AG04450 (cell line): ENCODE measurements at places on chromosomes 1 and 21. TPM values are rescaled to one million over a fixed set of nuclear protein-coding genes. Genes with fewer than 3 reads are reported as not detected.
A peak's percentile ranks its signal among the peaks of the same experiment; 100 is the strongest.

GRCh38 chr1:215005656-215006345 is 76.7 kb upstream of the KCNK2 start:
- no peak for DNase-seq

- no peak for DNase-seq
These were observed 156.2 kb upstream of the SPAG17 start for GRCh38 chr1:118340928-118341910.

DNA sequence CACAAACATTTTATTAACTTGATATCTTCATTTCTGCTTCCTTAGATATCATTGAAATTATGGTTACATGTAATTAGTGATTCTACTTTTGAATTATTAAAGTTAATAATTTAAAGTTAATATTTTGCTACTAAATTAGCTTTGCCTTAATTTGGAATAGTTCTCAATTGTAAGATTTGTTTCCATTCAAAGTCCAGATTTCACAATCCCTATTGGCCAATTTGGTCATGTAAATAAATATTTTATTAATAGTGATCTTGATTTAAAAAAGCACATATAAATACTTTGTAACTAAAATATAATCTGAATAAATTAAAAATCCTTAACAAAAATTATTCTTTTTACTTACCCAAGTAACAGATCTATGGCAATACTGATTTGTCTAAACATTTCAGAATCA is 1558.6 kb downstream of the NCAM2 start:
- DNase-seq, result no peak

DNA sequence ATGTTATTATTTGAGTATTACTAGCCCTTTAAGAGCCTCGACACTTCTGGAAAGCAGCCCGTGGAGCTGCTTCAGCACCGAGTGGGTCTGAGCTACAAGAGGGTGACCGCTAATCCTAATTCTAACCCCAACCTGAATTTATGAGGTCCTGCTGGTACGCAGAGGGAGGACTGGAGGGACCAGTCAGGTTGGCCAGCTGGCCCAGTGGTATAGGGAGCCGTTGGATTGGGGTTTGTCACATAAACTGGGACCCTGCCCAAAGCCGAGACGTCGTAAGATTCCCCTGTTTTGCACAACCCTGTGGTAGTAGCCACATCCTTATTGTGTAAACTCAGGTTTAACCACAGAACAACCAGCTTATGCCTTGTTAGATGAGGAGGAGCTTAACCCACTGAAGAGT is 60.8 kb upstream of the F3 start:
- DNase-seq, result no peak

DNA sequence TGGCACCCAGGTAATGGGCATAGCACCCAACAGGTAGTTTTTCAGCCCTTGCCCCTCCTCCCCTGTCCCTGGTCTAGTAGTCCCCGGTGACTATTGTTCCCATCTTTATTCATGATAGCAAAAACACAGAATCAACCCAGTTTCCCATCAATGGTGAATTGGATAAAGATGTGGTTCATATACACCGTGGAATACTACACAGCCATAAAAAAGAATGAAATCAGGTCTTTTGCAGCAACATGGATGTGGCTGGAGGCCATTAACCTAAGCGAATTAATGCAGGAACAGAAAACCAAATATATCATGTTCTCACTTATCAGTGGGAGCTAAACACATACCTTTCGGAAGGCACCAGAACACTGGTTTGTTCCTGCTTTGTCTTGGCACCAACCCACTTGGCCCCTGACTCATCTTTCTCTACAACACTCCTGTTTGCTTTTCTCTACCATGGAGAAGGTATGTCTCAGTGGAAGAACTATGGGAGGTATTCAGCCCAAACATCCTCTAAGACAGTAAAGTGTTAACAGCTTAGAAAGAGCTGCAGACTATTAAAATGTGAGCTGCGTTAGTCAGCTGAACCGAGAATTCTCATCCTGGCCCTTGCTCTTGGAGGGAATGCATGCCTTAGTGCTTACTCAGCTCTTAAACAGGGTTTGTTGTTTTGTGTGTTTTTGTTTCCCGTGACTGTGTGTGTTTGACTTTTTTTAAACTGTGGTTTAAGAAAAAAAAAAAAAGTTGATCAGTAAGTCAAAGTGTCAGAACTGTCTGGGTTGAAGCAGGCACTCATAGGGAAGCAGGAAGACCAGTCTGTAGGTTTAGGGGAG is 203.0 kb downstream of the TOMM20 start:
- DNase-seq, result peak; percentile 97

- DNase-seq, result no peak
These were observed 104.9 kb downstream of the EPHB2 start for GRCh38 chr1:22815421-22816066.

GRCh38 chr1:162384601-162385279 is 3.2 kb downstream of the C1orf226 start:
- no peak for DNase-seq

DNA sequence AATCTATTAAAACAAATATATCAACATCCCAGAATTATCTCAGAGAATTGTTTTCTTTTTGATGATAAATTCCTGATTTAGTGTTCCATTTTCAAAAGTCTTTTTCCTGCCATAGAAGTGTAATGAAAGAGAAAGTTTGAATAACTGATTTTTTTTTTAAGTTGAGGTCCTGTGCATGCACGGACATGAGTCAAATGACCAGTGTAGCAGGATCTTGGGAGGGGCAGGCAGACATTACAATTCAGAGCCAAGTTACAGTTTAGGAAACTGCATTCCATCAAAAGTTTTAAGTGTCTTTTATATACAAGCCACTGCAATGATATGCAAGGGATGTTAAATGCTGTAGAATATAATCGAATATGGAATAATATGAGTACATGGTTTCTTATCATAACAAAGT is 227.5 kb downstream of the HMCN1 start:
- no peak for DNase-seq

- DNase-seq, result peak; percentile 74
These were observed 361.1 kb downstream of the TGFB2 start for GRCh38 chr1:218705911-218706893.

DNA sequence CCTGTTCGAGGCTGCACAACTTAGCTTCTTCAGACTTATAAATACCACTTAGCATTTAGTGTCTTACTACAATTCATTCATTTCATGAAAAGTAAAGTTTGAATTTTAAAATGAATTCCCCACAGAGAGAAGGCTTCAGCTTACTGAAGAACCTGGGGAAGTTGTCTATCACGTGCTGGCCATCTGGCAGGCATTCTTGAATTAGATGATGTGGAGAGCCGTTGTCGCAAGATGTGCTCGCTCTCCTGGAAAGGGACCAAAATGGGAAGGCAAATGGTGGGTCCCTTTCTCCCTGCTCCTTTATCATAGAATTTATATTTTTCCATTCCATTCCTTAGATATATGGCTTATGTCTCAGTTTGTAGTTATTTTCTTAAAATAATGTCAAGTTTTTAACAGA is 90.5 kb downstream of the CD247 start:
- DNase-seq, result no peak

- no peak for DNase-seq
These were observed 1.5 kb downstream of the THEMIS2 start for GRCh38 chr1:27873671-27874384.

- no peak for DNase-seq
These were observed 56.3 kb downstream of the GNG12 start for GRCh38 chr1:67777016-67777415.

- no peak for DNase-seq
These were observed 9.7 kb upstream of the ATAD3B start for GRCh38 chr1:1461721-1462317.

DNA sequence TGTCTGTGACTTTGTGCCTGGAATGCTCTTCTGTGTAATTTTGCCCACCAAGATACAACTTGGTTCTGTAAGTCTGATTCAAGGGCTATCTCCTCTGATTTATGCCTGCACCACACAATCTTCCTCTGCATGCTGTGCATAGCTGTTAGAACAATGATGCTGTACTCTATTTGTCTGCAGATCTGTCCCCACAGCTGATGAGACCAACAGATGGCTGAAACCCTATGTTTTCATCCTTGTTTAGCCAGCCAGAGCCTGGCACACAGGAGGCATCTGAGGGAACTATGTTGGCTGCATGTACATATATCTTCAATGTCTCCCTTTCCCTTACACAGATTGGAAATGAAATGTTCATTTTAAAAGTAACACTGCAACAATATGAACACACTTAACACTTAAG is 58.0 kb upstream of the ABCA4 start:
- DNase-seq, result no peak

DNA sequence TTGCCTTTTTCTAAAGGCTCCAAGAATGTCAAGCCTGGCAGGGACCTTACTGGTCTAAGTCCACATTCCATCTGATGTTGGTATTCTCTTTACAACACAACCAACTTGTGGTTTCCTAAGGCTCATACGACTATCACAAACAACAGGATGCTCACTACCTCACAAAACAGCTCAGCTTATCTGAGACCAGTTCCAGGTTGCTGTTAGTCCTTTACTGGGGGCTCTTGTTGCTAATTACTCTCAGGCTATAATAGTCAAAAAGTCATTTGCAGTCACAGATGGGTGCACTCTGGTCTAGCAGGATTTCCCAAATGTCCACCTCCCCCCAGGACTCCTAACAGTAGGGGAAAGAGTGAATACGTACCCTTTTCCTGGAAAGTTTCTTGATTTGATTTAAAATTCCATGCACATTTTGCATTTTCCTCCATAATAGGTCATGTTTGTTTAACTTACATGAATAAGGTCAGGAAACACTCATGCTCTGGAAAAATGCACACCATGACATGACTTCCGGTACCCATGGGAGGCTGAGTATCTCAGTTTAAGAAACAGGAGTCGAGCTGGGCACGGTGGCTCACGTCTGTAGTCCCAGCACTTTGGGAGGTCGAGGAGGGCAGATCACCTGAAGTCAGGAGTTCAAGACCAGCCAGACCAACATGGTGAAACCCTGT is 16.0 kb downstream of the LCK start:
- peak; percentile 32 for DNase-seq

DNA sequence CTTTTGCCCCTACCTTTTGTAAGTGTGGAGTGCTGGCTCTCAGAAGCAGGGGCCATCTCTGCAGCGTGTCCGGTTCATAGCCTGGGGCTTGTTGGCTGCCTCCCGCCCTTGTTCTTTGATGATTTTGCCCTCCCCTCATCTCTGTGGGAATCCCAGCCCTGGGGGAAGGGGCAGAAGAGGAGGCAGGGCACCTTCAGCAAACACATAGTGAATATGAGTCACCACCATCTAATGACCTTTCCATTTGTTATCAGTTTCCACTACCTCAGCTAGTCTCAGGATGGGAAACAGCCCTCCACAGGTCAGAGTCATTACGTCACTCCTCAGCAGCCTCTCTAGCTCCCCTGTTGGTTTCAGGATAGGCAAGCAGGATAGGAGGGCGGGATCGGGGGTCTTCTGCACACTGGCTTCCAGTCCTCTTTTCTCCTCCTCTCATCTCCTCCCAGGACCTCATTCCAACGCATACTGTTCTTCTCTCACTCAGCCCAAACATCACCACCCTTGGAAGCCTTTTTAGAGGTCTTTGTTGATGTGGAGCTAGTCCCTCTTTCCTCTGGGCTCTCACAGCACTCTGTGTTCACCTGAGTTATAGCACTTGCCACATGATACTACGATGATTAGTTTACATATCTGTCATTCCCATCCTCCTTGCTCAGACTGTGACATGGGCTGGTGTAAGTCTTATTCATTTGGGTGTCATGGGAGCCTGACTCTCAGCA is 15.8 kb downstream of the GADD45A start:
- no peak for DNase-seq

GRCh38 chr1:23664837-23665795 is 26.5 kb upstream of the RPL11 start:
- no peak for DNase-seq

Gene CELF3
- not detected in 2 replicates for polyA plus RNA-seq

Gene SPOCD1
- 78.8 and 98.5 TPM in 2 replicates for polyA plus RNA-seq

Gene CYYR1
- polyA plus RNA-seq, result not detected in 2 replicates

Gene TFF2
- polyA plus RNA-seq, result not detected in 2 replicates

Gene TEDDM1
- polyA plus RNA-seq, result not detected in 2 replicates

Gene CD101
- polyA plus RNA-seq, result 0.02 TPM in 1 of 2 replicates, not detected in the other

Gene SLC35F3
- polyA plus RNA-seq, result 0.04 and 0.05 TPM in 2 replicates

Gene C1orf226
- polyA plus RNA-seq, result 0.07 and 0.11 TPM in 2 replicates

Gene HOOK1
- not detected in 2 replicates for polyA plus RNA-seq

Gene CPLANE2
- polyA plus RNA-seq, result 3.6 and 5.7 TPM in 2 replicates

Gene TENT5C
- polyA plus RNA-seq, result 29.2 and 30.6 TPM in 2 replicates

Gene FAM72D
- 0.68 and 1.3 TPM in 2 replicates for polyA plus RNA-seq
